ENCODE measurements at places on chromosomes 7 and 10. TPM values are rescaled to one million over a fixed set of nuclear protein-coding genes. Genes with fewer than 3 reads are reported as not detected.

Gene MOGAT3
- polyA plus RNA-seq: not detected

Gene PHYH
- polyA plus RNA-seq: 7.1 TPM

Gene XRCC2
- 1.6 TPM for polyA plus RNA-seq

Gene HTR5A
- polyA plus RNA-seq: not detected

DNA sequence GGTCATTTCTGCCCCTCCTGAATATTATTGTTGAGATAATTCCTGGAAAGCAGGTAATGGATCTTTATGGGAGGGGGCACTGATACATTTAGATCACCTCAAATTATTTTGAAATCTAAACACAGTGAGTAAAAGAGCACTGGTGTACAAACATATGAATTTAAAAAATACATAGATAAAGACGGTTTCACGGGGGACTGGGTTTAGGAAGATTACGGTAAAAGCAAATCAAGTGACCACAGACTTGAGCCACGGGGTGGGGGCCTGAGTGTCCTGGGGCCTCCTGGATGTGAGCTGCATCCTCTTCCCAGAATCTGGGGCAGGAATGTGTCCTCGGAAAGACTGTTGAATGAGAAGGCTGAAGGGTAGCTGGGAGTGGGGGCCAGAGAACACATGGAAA lies 219.1 kb upstream of the KLF6 start:
- no peak for DNase-seq

GRCh38 chr10:95355301-95355700 lies 64.5 kb upstream of the PDLIM1 start:
- DNase-seq: no peak

DNA sequence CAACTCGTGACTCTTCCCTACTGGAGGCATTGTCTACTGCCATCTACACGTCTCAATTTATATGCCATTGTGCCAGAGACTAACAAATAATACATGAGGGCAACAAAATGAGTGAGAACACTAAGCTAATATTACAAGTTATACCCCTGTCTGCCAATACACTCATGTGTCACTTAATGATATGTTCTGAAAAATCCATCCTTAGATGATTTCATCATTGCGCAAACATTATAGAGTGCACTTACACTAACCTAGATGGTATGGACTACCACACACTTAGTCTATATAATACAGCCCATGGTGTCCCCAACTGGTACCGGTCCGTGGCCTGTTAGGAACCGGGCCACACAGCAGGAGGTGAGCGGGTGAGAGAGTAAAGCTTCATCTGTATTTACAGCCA lies 64.3 kb upstream of the CTNNA3 start:
- no peak for DNase-seq

DNA sequence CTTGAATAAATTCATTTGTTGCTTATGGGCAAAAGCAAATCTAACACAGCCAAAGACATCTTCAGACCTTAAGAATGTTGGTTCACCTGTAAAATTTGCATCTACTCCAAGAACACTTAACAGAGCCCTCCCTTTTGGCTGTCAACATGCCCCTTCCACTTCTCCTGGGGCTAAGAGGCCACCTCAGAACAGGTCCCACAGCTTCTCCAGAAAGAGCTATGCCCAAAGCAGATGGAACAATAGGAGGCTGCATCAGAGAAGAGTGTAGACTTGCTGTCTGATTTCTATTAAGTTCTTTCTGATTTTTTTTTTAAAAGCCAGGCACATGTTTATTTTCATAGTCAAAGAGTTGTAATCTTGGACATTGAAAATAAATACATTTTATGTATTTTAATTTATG lies 26.1 kb upstream of the TRIL start:
- DNase-seq: no peak

- no peak for DNase-seq
Observed at GRCh38 chr10:126336801-126337200, 51.5 kb downstream of the ADAM12 start.

DNA sequence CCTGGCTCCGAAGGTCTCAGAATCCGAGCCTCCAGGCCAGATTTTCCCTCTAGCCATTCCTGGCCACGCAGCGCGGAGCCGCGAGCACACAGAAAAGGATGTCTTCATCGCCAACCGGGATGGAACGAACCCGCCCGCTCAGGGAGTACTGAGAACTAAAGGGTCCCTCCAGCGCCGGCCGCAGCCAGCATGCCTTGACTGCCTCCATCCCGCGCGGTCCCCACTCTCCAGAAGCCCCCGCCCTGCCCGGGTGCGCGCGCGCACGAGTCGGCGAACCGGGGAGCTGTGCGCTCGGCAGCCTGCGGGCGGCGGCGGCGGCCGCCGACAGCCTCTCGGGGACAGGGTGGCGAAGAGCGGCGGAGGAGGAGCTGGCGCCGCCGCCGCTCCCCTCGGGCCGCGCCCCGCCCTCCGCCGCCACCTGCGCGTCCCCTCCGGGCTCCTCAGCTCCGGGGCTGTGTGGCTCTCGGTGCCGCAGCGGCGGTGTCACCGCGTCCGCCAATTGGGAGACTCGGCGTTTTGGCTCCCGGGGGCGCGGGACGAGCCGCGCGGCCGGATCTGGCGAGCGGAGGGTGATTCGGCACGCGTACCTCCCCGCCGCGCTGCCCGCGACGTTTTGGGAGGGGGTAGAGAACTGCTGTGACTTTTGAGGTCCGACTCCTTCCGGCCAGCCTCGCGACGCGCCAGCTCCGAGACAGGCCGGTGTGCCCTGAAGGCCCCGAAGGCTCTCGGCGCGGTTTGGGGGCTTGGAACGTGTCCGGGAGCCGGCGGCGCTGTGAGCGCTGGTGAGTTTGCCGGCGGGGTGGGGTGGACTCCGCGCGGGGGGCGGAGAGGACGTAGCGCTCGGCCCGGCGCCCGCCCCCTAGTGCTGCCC lies 453 bp upstream of the GALNT17 start:
- DNase-seq: no peak

DNA sequence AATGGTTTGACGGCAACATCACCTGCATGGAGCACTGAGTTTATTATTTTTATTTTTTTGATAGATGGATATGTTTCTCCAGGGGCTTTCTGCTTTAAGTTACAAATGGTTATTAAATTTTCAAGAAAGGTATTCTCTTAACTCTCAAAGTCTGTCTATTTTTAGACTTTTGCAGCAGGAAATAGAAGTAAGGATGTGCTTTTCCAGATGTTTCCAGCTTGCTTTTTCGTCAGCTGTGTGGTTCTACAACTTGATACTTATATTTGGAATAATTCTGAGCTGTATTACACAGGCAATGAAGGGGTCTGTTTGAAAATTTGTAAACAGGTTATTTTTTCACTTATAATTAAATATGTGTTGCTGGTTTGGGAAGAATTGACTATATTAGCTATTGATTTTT lies 69.0 kb downstream of the CACNB2 start:
- DNase-seq: no peak

DNA sequence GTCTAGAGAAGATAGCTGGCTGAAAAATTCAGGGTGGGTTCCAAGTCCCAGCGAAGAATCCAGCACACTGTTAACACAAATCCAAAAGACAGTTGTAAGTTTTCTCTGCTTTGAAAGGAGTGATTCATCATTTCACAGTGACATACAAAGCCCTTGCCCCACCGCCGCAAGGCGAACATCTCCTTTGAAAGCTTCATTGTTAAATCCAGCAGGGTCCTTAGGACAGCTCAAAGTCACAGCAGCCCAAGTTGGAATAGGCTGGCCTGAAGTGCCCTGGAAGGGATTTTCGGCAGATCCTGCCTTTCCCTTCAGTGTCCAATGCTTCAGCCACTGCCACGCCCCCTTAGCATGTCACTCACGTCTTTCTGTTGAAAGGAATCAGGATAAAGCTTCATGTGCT lies 526.1 kb downstream of the CALN1 start:
- no peak for DNase-seq

DNA sequence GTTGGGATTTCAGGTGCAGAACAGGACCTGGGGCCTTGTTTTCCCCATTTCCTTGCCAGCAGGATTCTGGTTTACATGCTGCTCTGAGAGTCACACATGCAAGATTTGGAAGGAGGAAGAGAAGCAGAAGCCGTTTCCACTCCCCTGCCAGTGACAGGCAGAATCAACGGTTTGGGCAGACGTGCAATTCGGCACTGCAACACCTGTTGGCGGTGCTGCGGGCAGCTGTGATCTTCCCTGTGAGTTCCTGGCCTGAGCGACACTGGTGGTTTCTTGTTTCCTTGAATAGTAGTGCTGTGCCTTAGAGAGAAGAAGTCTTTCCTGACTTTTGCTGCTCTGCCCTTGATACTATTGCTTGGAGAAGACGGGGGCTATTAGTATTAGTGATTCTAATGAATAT lies 1126.2 kb downstream of the TYW1 start:
- no peak for DNase-seq

- DNase-seq: no peak
Observed at GRCh38 chr7:24573554-24574338, 494 bp downstream of the PALS2 start.

- DNase-seq: no peak
Observed at GRCh38 chr10:1068380-1069361, 12.5 kb downstream of the WDR37 start.

DNA sequence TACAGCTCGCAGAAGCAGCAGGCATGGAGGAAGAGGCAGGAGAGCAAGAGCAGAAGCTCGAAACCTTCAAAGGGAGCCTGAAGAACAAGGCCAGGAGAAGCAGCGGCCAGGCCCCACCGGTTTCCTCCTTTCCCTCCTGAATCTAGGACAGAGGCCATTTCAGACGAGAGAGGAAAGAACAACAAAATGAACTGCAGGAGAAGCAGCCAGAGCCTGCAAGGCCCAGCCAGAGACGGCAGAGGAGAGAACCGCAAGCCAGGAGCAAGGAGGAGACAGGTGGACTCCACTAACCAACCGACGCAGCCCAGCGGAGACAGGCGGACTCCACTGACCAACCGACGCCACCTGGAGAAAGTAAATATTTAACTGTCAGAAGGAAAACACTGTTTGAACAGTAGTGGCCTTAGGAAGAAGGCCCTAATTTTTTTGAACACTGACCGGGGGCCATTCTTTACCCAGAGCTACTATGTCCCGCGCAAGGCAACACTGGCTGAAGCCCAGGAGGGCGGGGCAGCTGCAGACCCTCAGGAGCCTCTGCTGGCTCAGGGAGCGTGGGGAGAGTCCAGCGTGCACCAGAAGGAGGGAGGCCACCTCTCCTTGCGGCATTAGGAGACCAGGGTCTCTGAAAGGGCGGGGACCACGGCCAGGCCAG lies 559.2 kb downstream of the PTPRN2 start:
- no peak for DNase-seq

- DNase-seq: no peak
Observed at GRCh38 chr7:87370660-87371180, 25.3 kb downstream of the CROT start.

- no peak for DNase-seq
Observed at GRCh38 chr7:150949564-150949963, 28.6 kb downstream of the KCNH2 start.

GRCh38 chr10:99347672-99348071 lies 18.5 kb downstream of the CNNM1 start:
- DNase-seq: no peak

DNA sequence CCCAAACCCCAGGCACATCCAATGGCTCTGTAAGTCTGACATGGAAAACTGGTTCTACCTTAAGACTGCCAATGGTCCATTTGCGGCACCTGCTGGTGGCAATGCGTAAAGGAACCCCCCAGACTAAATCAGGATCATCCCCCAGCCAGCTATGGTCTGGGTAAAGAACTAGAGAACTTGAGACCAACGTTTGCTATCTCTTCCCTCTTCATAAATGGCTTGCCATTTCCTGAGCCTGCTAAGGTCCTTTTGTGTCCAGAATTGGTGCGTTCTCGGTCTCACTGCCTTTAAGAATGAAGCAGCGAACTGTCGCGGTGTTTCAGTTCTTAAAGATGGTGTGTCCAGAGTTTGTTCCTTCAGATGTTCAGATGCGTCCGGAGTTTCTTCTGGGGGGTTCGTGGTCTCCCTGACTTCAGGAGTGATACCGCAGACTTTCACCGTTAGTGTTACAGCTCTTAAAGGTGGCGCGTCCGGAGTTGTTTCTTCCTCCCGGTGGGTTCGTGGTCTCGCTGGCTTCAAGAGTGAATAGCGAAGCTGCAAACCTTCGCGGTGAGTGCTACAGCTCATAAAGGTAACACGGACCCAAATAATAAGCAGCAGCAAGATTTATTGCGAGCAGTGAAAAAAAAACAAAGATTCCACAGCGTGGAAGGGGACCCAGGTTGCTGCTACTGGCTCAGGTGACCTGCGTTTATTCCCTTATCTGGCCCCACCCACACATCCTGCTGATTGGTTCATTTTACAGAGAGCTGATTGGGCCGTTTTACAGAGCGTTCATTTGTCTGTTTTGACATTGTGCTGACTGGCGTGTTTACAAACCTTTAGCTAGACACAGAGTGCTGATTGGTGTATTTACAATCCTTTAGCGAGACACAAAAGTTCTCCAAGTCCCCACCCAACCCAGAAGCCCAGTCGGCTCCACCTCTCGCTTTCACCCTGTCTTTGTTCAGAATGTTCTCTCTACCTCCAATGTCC lies 95.4 kb downstream of the ELMO1 start:
- DNase-seq: no peak
